Activated naive CD4-positive, alpha-beta T cell treated with Interleukin-2 at 50 U/mL for 16 hours (primary cell): ENCODE measurements at places on chromosomes 11 and 22.

GRCh38 chr11:93528252-93528651 is 14.9 kb downstream of the SMCO4 start:
- no peak for DNase-seq

DNA sequence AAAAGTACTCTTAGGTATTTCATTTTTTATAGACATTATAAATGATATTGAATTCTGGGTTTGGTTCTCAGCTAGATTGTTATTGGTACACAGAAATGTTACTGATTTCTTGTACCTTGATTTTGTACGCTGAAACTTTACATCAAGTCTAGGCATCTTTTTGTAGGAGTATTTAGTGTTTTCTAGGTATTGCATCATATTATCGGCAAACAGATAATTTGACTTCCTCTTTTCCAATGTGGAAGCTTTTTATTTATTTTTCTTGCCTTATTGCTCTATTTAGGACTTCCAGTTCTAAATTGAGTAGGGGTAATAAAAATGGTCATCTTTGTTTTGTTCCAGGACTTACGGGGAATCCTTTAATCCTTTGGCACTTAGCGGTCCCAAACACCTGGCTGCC is 676.6 kb upstream of the CCDC179 start:
- no peak for DNase-seq

DNA sequence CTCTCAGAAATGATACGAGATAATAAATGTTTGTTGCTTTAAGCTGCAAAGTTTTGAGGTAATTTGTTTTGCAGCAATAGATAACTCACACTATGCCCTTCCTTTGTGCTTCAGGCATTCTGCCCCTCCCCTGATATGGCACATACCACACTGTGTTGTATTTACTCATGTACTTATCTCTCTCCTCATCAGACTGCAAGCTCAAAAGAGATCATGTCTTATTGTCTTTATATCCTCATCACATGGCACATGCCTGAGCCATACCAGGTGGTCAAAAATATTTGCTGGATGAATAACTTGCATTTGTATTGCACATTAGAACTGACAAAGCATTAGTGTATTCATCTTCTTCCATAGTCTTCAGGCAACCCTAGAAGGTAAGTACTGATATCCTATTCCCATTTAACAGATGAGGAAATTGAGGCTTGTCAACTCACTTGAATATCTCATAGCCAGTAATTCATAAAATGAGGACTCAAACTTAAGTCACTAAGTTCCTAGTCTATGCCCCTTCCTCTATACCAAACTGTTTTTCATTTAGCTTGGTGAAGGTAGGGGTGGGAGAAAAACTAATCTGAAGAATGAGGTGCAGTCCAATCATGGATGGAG is 83.9 kb upstream of the EED start:
- no peak for DNase-seq

GRCh38 chr11:111779118-111779517 is 12.9 kb upstream of the PPP2R1B start:
- DNase-seq: no peak

- DNase-seq: no peak
Measured at GRCh38 chr22:40718250-40719204, 39.2 kb downstream of the MCHR1 start.

GRCh38 chr22:49918911-49919881 is 762 bp downstream of the CRELD2 start:
- DNase-seq: no peak

DNA sequence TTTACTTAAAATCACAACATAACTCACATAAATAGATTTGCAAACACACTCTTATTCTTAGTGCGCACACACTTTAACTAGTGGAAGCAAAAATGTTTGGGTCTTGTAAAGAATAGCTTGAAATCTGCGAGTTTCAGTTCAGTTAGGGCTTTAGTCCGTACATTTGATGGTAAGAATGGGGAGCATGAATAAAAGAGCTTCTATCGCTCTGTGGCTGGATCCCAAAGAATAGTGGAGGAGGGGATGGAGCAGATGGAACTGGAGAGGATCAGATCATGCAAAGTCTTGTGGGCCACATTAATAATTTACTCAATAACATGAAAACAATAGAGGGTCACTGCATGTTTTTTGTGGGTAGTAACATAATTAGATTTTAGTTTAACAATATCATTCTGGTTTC is 44.3 kb downstream of the DNHD1 start:
- DNase-seq: no peak

DNA sequence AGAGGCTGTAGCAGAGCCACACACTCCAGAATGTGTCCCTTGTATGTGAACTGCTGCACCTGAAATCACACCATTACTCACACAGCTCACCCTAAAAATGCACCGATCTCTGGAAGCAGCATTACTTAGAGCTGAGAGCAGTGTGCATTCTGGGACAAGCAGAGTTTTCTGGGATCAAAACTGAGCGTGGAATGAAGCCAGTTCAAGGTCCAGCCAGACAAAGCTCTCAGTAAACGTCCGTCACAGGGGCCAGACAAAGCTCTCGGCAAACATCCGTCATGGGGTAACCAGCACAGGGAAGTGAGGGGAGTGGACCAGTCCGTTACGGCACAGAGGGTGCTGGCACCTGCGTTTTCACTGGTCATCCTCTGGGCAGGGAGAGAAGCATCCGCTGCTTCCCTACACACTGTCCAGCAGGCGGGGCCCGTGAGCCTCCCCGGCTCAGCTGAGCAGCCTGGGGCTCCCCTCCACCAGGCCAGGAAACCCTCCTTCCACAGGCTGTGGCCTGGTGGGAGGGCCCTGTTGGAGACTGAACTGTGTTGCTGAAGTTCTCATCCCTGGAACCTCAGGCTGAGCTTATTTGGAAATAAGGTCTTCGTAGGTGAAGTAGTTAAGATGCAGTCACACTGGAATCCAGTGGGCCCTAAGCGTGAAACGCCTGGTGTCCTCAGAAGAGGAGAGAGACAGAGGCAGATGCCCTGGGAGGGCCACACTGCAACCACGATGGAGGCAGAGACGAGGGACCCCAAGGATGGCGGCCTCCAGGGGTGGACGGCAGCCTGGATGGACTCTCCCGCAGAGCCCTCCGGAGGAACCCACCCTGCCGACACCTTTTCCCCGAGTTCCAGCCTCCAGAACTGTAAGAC is 883.9 kb downstream of the BRD1 start:
- DNase-seq: no peak

- no peak for DNase-seq
Measured at GRCh38 chr11:62889484-62890437, 9.1 kb downstream of the SLC3A2 start.

DNA sequence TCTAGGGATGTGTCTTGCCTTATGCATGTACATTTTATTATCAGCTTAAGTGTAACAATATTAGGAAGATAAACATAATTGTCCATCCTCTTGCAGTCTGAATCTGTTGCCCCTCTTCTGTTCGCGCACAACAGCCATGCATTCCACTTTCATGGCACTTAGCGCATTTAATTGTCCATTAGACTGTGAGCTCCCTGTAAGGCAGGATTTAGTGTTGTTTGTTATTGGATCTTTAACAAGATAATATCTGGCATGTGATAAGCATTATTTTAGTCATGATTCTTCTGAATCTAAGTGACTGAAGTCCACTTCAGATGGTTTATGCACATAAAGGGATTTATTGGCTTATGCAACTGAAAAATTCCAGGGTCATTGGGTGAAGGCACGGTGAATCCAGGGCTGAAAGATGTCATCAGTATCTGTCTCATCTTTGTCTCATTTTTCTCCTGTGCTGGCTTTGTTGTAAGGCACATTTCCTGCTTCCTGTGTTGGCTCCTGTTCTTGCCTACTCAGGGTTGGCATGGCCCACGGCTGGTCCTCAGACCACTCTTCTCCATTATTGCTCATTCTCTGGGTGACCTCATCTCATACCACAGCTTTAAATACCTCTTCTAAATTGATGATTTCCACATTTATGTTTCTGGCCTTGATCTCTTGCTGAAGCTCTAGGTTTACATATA is 37.6 kb downstream of the ATXN10 start:
- no peak for DNase-seq

- no peak for DNase-seq
Measured at GRCh38 chr11:12127206-12127898, 17.0 kb downstream of the MICAL2 start.

- no peak for DNase-seq
Measured at GRCh38 chr22:46962406-46962805, 200.0 kb downstream of the TBC1D22A start.

DNA sequence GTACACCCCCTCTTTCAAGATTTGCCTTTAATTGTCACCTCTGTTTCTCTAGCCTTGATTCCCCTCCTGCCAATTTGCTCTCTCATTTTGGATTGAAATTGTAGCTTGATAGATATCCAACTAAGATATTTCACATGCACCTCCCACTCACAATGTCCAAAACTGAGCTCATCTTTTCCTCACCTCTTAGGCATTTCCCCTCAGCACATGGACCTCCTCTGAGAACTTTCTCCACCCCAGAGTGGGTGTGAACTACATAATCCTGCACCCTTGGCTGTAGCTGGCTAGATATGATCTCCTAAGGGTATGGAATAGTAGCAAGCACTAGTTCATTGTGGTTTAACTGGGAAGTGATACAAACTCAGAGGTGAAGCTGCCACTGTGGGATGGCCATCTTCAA is 91.5 kb upstream of the SESN3 start:
- DNase-seq: no peak

- DNase-seq: no peak
Measured at GRCh38 chr11:121018746-121019145, 5.2 kb upstream of the TBCEL start.

- DNase-seq: no peak
Measured at GRCh38 chr11:65135633-65136145, 1.4 kb upstream of the SYVN1 start.

DNA sequence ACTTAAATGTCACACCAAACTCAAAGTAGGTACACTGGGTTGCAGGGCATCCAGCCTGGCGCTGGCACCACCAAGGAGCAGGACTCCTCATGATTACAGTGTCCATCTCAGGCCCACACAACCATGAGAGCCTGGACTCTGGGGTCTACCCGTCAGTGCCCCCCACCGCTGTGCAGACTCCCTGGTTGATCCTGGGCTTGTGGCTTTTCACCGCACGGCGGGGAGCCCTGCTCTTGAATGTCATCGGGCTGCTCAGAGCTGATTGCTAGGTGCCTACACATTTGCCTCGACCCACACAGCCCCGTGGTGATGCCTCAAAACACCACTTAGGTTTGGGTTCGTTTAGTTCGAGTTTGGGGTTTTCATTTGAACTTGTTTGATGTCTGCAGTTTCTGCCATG is 63.0 kb downstream of the WNT11 start:
- DNase-seq: no peak

DNA sequence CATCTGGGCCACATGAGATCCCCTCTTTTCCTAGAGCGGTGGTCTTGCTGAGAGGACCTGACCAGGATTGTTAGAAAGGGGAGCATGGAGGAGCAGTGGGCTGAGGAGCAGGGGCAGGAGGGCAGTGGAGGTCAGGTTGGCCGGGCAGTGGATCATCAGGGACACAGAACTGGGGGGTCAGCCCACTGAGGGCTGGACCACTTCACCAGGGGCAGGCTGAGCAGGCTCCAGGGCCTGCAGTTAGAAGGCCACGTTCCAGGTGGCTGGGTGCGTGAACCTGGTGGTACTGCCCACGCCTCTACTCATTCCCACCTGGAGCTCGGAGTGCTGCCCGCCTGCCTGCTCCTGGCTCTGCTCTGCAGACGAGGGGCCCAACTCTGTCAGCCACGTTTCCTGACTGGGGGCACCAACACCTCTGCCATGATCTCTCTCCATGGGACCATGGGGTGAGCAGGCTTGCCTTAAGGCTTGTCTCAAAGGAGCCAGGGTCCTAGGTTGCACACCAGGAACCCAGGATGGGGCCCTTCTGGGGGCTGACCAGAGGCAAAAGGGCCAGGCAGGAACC is 9.7 kb downstream of the MRGPRF start:
- no peak for DNase-seq

DNA sequence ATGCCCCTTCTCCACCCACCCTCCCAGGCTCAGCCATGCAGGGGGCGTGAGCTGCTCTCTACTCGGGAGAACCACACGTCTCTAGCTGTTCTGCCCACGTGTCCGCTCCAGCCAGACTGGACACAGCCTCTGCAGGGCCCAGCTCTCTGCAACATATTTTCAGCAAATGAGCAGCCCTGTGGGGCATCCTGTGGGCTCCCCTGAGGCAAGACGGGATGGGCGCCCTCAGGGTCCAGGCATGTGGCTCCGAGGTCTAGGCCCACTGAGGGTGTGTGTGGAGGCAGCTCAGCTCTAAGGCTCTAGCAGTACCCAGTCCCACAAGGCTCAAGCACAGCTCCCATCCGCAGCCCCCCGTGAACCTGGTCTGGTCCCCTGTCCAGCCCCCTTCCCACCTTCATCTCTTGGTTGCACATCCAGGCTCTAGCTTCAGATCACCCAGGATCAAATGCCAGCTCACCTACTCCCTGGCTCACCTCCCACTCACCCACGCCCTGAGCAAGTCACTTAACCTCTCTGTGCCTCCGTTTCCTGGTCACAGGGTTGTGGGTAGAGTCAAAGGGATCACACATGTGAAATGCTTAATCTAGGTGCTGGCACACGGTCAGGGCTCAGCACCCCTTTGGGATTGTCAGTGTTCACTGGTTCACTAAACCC is 57.8 kb upstream of the TCF20 start:
- DNase-seq: peak; percentile 29

GRCh38 chr11:62505440-62506091 is 41.0 kb downstream of the AHNAK start:
- no peak for DNase-seq

GRCh38 chr22:24209016-24209415 is 27.7 kb downstream of the SUSD2 start:
- no peak for DNase-seq

DNA sequence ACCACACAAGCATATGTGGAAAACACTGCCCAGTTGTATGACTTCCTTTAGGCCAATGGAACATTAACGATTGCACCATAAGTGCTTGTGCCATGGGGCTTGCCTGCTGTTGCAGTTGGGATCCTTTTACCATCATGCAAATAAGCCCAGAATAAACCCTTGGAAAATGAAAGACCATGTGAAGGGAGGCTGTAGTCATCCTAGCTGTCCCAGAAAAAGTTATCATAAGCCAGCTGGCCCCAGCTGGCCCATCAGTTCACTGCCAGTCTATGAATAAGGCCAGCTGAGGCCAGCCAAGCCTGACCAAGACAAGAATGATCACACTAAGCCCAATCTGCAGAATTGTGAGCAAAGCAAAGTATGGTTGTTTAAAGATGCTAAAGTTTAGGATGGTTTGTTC is 253.9 kb upstream of the ARHGAP20 start:
- no peak for DNase-seq

GRCh38 chr11:73308003-73308960 is at the start of gene ARHGEF17:
Gene ARHGEF17, plus strand, starts transcription at chr11:73308276. Its CDS starts 363 bp downstream, at chr11:73308639.
- peak; percentile 52 for DNase-seq

- no peak for DNase-seq
Measured at GRCh38 chr11:71301046-71301857, 48.9 kb upstream of the SHANK2 start.

GRCh38 chr11:19918302-19919049 is 205.8 kb downstream of the NAV2 start:
- no peak for DNase-seq
